ENCODE measurements at places on chromosomes 16 and 17. TPM values are rescaled to one million over a fixed set of nuclear protein-coding genes. Genes with fewer than 3 reads are reported as not detected.
A peak's percentile ranks its signal among the peaks of the same experiment; 100 is the strongest.

DNA sequence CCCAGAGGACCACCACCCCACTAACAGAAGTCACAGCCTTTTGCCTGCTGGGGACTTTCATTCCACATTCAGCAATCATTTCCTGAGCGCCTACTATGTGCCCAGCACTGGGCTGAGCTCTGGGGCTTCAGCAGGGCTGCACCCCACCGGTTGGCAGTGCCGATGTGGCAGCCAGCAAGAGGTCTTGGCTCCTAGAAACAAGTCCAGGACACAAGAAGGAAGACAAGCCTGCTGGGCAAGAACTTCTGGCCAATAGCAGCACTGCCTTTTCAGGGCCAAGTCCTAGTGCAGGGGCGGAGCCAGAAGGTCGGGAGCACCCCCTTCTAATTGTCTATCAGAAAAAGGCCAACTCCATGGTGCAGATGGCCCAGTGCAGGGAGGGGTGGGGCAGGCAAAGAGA lies 13.0 kb upstream of the HOXB9 start:
- no peaks in the 10 kb centered on the region for H3K36me3 ChIP-seq
- no peak for DNase-seq
- H3K27me3 ChIP-seq = peaks cover 94% of the 10 kb centered on the region
- H3K4me1 ChIP-seq = no peaks in the 10 kb centered on the region
- H3K27ac ChIP-seq = no peak overlapping the region
- no peak overlapping the region for H3K4me3 ChIP-seq

DNA sequence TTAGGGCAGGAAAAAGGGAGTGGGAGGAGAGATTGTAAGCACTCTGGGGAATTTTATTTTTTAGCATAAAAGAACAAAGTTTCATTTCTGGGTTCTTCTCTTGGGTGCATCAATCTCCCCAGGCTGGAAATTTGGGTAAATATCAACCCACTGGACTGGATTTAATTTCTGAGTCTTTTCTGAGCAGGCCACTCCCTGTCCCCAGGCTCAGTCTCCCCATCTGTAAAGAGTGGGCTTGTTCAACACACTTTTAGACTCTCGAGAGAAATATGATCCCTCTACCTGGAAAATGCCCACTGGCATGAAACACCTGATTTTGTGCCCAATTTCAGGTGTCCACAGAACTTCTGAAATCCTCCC lies 617 bp upstream of the VTN start:
- H3K4me3 ChIP-seq = no peak overlapping the region
- no peak for DNase-seq
- peaks cover 9% of the 10 kb centered on the region for H3K4me1 ChIP-seq
- H3K36me3 ChIP-seq = no peaks in the 10 kb centered on the region
- H3K27ac ChIP-seq = no peak overlapping the region
- H3K27me3 ChIP-seq = no peaks in the 10 kb centered on the region

DNA sequence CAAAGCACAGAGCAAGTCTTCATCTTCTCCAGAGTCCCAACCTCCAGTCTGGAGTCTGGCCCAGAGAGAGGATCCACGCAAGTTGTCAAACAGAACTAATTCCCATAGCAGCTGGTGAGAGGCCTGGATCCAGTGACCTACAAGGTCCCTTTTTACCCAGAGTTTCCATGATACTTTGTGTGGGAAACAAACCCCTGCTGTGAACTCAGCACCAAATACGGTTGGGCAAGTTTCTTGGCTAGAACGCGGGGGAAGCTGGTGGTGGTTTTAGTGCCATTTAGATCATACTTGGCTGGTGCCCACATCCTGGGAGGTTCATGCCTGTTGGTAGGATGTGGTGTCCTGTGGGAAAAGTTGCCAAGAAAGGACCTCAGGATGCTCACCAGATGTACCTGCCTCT lies 18.1 kb downstream of the TMC7 start:
- H3K4me3 ChIP-seq = no peak overlapping the region
- no peak overlapping the region for H3K27ac ChIP-seq
- H3K4me1 ChIP-seq = peaks cover 2% of the 10 kb centered on the region
- no peaks in the 10 kb centered on the region for H3K36me3 ChIP-seq
- peak; percentile 82 for DNase-seq

ZFPM1 gene
- total RNA-seq = 2.1 TPM

PROCA1 gene
- total RNA-seq = 2.6 TPM

DNA sequence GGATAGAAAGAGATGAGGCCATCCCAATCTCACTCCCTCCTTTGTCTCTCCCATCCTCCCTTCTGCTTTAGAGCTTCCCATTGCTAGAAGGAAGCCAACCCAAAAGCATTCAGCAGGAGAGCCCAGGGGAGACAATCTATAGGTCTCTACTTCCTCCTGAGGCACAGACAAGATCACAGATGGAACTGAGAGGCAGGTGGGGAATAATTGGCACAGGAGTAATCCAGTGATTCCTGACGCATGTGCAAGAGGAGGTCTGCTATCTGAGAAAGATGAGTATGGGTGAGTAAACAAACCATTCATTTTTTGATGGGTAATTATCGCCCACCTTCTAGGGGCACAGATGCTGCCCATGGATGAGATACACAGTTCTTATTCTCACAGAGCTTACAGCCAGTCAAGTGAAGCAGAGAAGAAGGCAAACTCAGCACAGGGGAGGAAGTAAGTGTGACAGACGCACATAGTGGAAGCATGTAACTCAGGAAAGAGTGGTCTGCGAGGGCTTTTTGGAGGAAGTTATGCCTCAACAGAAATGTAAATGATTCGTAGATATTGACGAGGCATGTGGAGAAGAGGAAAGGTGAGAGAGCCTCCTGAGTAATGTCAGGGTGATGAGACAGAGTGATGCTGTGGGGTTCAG lies 88.9 kb upstream of the HLF start:
- no peak overlapping the region for H3K4me3 ChIP-seq
- H3K4me1 ChIP-seq = no peaks in the 10 kb centered on the region
- H3K27ac ChIP-seq = no peak overlapping the region
- no peaks in the 10 kb centered on the region for H3K27me3 ChIP-seq
- no peak for DNase-seq

- peaks cover 7% of the 10 kb centered on the region for H3K4me1 ChIP-seq
- H3K27me3 ChIP-seq = no peaks in the 10 kb centered on the region
- no peak overlapping the region for H3K4me3 ChIP-seq
Observed at GRCh38 chr16:70635336-70636016, 10.9 kb upstream of the IL34 start.

DNA sequence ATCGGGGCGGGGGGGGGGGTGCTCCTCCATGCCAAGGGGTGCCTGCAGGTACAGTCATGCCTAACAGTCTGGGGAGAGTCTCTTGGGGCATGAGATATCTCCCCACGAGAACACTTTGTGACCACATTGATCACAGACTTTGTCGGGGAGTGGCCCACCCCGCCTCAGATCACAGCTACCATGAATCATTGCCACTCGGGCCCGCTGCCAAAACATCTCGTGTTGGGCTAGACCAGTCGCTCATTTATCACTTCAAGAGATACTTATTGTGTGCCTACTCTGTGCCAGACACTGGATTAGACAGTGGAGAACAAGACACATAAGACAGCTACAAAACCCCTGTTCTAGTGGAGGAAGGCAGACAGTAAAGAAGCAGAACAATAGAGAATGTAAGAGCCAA lies 72.6 kb downstream of the CLEC16A start:
- H3K4me3 ChIP-seq = no peak overlapping the region
- DNase-seq = peak; percentile 64
- H3K27ac ChIP-seq = no peak overlapping the region
- H3K4me1 ChIP-seq = peaks cover 8% of the 10 kb centered on the region

- H3K4me3 ChIP-seq = no peak overlapping the region
- H3K36me3 ChIP-seq = no peaks in the 10 kb centered on the region
- no peaks in the 10 kb centered on the region for H3K4me1 ChIP-seq
- no peak for DNase-seq
Observed at GRCh38 chr17:40936976-40937375, 470 bp downstream of the KRT23 start.

DNA sequence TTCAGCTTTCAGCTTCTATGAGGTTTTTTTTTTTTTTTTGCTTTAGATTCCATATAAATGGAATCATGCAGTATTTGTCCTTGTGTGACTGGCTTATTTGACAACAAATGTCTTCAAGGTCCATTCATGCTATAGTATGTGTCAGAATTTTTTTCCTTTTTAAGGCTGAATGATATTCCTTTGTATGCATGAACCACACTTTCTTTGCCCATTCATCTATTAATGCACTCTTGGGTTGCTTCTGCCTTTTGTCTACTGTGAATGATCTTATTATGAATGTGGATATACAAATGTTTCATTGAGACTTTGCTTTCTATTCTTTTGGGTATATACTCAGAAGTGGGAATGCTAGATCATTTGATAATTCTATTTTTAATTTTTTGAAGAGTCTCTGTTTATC lies 27.0 kb upstream of the LRRC75A start:
- no peaks in the 10 kb centered on the region for H3K27me3 ChIP-seq
- peaks cover 9% of the 10 kb centered on the region for H3K4me1 ChIP-seq
- H3K27ac ChIP-seq = no peak overlapping the region

DNA sequence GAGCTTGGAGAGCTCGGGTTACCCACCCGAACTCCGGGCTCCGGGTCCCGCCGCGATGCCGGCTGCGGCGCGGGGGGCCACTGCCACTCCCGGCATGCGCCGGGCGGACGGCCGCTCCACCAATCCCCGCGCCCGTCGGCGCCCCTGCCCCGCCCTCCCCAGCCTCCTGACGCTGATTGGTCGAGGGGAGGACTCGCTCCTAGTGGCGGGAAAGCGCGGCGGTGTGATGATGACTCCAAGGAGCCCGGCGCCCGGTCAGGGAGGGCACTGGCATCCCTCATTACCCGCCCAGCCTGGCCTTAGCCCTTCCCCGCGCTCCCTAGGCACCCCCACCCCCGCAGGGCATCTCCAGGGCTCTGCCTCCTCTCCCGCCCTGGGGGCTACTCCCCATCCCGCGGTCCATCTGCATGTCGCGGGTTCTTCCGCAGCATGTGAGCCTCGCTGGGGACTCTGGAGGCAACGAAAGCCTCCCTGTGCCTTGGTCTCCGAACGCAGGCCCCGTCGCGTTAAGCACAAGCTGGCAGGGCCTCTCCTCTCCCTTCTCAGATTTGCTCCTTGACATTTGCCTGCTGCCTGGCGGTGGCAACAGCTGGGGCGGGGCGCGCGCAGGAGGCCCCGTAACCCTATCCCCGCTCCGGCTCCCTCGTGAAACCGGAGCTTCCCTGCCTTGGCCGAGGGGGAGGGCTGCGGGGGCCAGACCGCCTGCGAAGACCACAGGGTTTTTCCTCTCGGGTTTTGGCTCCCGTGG lies 1.7 kb downstream of the ATP2A1 start:
- peaks cover 6% of the 10 kb centered on the region for H3K4me1 ChIP-seq
- H3K27me3 ChIP-seq = no peaks in the 10 kb centered on the region
- no peaks in the 10 kb centered on the region for H3K36me3 ChIP-seq
- DNase-seq = peak; percentile 79
- peak overlapping the region; percentile 75 for H3K4me3 ChIP-seq

GRCh38 chr17:67386965-67387551 lies 10.0 kb downstream of the PITPNC1 start:
- H3K4me1 ChIP-seq = peaks cover 6% of the 10 kb centered on the region
- no peaks in the 10 kb centered on the region for H3K36me3 ChIP-seq
- no peak overlapping the region for H3K27ac ChIP-seq
- DNase-seq = peak; percentile 63
- H3K27me3 ChIP-seq = no peaks in the 10 kb centered on the region
- no peak overlapping the region for H3K4me3 ChIP-seq

MARVELD3 gene
- total RNA-seq = not detected

DNA sequence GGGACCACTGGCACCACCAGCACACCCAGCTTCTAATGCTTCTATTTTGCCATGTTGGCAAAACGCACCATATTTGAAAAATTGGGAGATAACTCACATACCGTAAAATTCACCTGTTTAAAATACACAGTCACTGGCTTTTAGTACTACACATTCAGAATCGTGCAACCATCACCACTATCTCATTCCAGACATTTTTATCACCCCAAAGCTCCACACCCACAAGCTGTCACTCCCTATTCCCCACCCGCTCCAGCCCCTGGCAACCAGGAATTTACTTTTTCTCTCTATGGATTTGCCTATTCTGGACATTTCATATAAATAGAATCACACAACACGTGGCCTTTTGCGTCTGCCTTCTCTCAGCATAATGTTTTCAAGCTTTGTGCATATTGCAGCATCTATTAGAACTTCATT lies 25.0 kb downstream of the PPL start:
- no peak overlapping the region for H3K27ac ChIP-seq
- no peaks in the 10 kb centered on the region for H3K27me3 ChIP-seq
- peak; percentile 68 for DNase-seq
- no peak overlapping the region for H3K4me3 ChIP-seq
- H3K4me1 ChIP-seq = peaks cover 14% of the 10 kb centered on the region

GRCh38 chr16:88458039-88458772 lies 5.1 kb downstream of the ZFPM1 start:
- no peak for DNase-seq
- H3K4me1 ChIP-seq = peaks cover 10% of the 10 kb centered on the region
- no peaks in the 10 kb centered on the region for H3K27me3 ChIP-seq
- no peak overlapping the region for H3K27ac ChIP-seq

- no peaks in the 10 kb centered on the region for H3K4me1 ChIP-seq
- DNase-seq = no peak
- H3K27ac ChIP-seq = no peak overlapping the region
- H3K4me3 ChIP-seq = no peak overlapping the region
Observed at GRCh38 chr17:19874256-19874655, 6.5 kb upstream of the ULK2 start.

DNA sequence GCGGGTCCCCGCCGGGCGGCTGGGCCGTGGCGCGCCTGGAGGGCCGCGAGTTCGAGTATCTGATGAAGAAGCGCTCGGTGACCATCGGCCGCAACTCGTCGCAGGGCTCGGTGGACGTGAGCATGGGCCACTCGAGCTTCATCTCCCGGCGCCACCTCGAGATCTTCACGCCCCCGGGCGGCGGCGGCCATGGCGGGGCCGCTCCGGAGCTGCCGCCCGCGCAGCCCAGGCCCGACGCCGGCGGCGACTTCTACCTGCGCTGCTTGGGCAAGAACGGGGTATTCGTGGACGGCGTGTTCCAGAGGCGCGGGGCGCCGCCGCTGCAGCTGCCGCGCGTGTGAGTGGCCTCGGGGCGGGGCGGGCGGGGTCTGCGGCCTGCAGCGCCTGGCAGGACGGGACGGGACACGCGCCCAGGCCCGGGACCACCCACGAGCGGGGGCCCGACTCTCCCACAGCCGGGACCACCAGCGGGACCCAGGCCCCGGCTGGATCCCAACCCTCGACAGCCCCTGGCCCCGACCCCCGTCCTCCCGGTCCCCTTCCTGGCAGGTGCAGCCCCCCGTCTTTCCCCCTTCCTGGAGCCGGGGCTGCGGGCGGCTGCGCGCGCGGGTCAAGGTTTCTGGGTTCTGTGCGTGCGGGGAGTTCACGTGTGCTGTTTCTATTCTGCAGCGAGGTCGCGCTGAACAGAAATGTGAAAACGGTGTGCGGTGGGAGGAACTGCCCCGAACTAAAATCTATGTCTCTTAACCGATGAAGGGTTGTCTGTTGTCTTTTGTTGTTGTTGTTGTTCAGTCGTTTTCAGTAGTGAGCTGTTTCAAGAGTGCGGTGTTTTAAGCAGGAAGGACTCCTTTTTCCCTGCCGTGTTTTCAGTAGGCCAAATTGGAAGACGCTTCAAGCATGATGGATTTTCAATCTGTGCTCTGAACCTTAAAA lies 705 bp downstream of the FOXK2 start:
- peak overlapping the region; percentile 92 for H3K4me3 ChIP-seq
- H3K27ac ChIP-seq = peak overlapping the region; percentile 69
- no peak for DNase-seq

- no peaks in the 10 kb centered on the region for H3K4me1 ChIP-seq
- H3K4me3 ChIP-seq = no peak overlapping the region
- H3K36me3 ChIP-seq = no peaks in the 10 kb centered on the region
- no peak overlapping the region for H3K27ac ChIP-seq
- H3K27me3 ChIP-seq = no peaks in the 10 kb centered on the region
- no peak for DNase-seq
Observed at GRCh38 chr17:49691677-49692191, 13.8 kb upstream of the SPOP start.
